ENCODE measurements at places on chromosomes 3 and 15.

DNA sequence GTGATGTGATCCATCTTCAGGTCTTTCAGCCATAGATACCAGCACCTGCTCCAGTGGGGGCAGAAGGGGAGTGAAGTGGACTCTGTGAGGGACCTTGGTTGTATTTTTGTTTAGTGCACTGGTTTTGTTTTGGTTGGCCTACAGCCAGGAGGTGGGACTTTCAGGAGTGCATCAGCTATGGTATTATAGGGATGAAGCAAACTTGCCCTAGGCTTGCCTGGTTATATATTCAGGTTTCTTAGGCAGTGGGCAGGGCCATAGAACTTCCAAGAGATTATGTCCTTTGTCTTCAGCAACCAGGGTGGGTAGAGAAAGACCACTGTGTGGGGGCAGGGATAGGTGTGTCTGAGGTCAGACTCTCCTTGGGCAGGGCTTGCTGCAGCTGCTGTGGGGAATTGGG is 337.3 kb upstream of the SGO1 start:
- no peak for DNase-seq

- no peak for DNase-seq
Measured at GRCh38 chr3:759106-759505, 333.7 kb upstream of the CNTN6 start.

- no peak for DNase-seq
Measured at GRCh38 chr3:123720638-123721037, 135.8 kb upstream of the HACD2 start.

DNA sequence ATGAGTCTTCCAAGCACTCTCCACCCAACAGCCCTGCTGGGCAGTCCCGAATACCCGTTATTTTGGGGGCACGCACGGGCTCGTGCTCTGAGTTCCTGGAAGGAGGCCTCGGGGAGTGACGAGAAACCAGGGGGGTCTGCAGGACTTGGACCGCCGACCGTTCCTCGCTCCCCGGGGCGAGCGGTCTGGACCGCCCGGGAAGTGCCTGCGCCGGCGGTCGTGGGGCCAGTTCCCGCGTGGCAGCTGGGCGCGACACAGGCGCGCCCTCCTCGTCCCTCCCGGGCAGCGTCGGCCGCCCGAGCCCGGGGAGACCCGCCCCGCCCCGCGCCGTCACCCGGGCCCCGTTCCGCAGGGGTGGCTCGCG is 387 bp downstream of the GNB4 start:
- peak; percentile 49 for DNase-seq

DNA sequence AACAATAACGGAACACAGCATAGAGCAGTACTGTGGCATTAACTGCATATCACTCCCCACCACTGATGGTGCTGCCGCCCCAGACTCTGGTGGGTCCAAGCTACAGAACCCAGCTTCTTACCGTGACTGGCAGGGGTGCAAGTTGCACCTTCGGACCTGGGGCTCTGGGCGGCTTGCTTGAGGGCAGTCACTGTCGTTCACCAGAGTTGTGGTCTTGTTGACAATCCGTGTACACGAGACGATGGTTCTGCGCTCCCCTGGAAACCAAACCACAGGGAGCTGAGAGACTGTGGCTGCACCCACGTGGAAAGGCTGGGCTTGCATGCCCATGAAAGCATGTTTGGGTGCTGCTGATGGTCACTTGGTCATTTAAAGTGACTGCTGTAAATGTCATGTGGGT is 293.0 kb downstream of the ADAMTS17 start:
- no peak for DNase-seq

GRCh38 chr3:12984023-12984823 is 89.0 kb downstream of the IQSEC1 start:
- DNase-seq, result peak; percentile 58

DNA sequence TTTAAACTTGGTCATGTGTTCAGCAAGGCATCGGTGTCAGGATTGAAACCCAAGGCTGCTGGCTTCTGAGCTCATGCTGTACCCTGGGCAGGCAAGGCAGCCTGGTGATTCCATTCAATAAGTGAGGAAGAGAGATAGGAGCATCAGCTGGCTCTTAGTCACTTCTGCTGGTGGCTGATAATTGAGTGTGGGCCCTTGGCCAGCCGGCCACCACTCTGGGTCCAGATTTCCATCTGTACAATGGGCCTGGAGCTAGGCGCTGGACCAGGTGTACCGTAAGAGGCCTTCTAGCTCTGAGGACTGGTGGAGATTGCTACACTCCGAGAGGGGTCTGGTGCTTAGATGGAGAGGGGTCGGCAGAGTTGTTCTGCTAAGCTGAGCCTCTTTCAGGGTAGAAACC is 4.3 kb downstream of the CD276 start:
- DNase-seq, result no peak

- DNase-seq, result no peak
Measured at GRCh38 chr3:134929976-134930375, 134.9 kb downstream of the EPHB1 start.

GRCh38 chr3:126870608-126871210 is 112.2 kb upstream of the PLXNA1 start:
- DNase-seq, result peak; percentile 17

DNA sequence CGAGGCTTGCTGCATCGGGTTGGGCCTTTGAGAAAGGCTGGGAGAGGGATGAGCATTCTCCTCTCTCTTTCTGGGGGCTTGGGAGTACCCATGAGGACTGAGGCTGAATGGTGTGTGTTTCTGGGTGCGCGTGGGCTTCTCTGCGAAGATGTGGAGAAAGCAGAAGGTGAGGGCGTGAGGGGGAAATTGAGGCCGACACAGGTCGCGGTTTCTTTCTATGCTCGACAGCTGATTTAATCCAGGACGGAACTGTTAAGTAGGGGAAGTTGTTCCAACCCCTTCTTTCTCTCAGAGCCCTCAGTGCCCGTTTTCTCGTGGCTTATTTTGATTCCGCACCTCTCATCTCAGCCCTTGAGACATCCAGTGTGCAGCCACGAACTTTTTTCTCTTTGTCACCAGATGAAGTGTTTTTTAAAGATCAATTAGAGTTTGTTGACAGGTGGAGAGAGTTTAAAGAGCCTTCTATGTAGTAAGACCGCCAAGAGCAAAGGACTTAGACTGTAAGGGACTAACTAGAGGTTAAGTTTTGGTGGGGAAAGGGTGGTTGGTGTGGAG is 711 bp downstream of the STARD9 start:
- DNase-seq, result no peak

DNA sequence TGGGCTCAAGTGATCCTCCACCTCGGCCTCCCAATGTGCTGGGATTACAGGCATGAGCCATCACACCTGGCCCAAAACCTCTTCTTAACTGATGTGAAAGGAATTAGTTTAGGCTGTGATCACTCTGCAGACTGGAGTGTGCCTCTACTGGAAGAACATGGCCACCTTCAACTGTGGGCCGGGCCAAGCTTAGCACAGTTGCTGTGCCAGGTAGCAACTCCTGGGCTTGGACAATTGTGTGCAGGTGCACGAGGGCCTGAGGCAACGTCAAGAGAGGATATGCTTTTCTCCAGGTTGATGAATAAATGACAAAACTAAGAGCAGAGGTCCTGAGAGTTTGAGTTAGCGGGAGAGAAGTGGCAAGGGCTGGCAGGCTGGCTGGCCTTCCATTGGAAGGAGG is 6.5 kb downstream of the FAH start:
- no peak for DNase-seq

DNA sequence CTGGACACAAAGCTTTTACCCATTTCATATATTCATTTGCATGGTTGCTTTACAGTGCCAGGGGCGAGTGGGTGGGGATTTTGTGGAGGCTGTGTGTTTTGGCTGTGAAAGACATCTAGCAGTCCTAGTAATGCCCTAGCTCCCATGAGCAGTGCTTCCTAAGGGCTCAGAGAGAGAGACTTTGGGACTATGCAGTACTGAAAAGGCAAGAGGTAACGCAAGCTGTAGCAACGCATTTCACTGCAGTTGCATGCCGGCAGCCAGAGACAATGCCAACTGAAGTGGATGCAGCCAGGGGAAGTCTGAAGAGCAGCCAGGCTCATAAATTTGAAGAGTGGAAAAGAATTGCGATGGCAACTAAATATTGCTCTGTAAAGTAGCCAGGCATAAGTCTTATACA is 27.4 kb upstream of the ATP10A start:
- no peak for DNase-seq

DNA sequence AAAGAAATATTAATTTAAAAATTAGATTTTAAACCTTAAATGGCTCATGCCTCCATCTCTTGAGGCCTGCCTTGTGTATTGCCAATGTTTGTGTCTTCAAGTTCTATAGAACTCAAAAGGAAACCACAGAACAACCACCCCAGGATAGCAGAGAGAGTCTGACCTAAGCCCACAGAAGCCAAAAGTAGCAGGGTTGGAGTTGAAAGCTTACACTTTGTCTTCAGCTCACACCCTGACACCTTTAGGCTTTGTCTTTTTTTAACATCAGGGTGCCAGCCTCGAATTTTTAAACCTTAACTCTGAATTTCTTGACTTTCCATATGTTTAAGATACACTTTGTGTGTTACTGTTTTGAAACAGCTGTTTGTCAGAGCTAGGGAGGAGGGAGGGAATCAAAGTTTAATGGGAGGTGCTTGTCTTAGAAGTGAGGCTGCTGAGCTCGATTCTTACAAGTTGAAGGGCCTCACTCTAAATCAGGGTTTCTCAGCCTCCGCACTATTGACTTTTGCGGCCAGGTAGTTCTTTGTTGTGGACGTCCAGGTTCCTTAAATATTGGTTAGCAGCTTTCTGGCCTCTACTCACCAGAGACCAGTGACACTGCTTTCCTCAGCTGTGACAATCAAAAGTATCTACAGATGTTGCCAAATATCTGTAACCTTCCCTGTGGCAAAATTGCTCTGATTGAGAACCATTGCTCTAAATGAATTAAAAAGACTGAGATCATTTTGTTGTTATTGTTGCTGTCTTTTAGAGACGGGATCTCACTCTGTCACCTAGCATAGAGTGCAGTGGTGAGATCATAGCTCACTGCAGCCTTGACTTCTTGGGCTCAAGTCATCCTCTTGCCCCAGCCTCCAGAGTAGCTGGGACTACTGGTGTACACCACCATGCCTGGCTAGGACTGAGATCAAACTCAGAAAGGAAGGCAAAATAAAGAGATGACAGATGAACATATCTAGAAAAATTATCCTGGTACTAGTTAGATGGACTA is 139.2 kb upstream of the EOMES start:
- no peak for DNase-seq

DNA sequence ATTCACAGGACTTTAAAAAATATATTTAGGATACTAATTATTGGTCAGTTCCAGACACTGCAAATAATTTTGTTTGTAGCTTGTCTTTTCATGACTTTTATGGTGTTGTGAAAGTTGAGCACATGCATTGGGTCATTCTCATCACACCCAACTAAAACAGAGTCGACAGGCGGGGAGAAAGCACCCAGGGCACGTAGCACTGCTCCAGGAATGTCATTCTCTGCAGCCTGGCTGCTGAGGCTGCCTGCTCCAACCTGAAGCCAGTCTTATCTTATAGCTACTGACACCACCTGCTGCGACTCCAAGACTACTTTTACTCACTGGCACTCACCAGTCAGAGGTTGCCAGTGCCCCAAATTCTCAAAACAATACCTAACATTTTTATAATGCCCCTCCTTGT is 56.9 kb downstream of the ACAD9 start:
- DNase-seq, result no peak

DNA sequence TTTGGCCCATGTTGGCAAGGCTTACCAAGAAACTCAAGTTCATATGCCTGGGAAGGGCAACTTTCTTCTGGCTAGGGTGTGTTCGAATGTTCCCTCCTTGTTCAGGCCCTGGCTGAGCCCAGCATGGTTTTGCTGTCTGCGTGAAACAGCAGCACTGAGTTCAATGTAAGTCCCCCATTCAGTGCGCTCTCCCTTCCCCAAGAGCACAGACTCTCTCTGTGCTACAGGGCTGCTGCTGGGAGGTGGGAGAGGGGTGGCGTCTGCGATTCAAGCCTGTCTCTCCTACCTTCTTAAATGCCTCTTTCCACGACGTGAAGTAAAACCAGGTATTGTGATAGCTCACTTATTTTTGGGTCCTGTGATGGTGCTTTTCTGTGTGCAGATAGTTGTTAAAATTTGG is 289.3 kb upstream of the GOLIM4 start:
- no peak for DNase-seq

GRCh38 chr3:9934235-9934621 is 594 bp downstream of the CRELD1 start:
- no peak for DNase-seq

DNA sequence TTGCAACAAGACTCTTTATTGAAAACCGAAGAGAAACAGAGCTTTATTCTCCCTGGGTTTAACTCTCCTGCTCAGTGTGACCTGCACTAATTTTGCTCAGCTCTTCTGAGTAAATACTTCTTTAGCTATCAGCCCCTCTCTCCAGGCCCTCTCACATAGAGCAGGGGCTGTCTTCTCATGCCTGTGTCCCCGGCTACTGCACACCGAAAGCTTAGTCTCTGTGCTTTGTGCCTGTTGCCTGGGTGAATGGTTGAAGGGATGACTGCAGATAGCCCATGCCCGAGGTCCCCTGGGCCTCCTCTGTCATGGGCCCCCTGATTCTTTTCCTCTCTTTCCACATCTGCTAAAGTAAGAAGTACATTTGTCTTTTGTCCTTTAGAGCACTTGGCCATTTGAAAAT is 195.9 kb downstream of the GABRG3 start:
- DNase-seq, result no peak

GRCh38 chr3:14122301-14122700 is 2.4 kb downstream of the CHCHD4 start:
- DNase-seq, result no peak
